Skeletal muscle cell (primary cell): ENCODE measurements at places on chromosomes 13 and 19.

DNA sequence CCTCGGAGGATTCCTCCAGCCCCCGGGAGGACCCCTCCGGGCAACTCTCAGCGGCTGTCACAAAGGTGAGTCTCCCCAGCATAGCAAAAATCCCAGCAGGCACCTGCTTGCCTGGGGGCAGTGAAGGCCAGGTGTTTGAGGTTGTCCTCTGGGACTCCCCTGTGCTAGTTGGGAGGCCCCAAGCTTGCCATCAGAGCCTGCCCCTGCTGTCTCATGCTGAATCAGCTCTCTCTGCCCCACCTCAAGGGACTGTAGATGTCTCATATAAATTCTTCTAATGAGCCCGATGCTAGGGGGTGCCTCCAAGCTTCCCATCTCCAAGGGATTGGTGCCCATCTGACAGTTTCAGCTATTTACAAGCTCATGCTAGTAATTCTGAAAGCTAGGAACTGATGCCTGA is 53.6 kb downstream of the NWD1 start:
- DNase-seq = no peak

DNA sequence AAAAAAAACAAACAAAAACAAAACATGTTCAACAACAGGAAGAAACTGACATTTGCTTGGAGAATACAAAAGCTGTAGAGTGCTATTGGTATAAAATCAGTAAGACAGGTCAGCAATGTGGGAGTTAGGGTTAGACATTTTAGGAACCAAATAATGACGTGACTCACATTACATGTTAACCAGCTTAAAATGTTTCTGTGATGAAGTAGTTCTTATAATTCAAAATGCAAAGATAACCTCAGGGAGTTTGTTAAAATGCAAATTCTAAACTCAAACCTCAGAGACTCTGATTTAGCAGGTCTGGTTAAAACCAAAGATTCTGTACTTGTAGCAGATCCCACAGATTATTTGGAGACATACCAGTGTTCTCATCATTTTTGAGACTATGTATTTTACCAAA is 549.4 kb upstream of the SLITRK1 start:
- DNase-seq = peak; percentile 20

GRCh38 chr19:19181488-19181998 is 10.4 kb downstream of the BORCS8 start:
- no peak for DNase-seq

GRCh38 chr19:50803633-50804419 is 13.6 kb downstream of the ACP4 start:
- DNase-seq = no peak

DNA sequence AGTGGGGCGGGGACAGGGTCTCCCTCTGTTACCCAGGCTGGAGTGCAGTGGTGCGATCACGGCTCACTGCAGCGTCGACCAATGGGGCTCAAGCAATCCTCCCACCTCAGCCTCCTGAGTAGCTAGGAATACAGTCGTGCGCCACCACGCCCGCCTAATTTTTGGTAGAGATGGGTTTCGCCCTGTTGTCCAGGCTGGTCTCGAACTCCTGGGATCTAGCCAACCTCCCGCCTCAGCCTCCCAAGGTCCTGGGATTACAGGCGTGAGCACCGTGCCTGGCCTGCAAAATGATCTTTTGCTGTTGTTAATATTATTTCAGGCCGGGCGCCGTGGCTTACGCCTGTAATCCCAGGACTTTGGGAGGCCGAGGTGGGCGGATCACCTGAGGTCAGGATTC is 621 bp upstream of the TGDS start:
- no peak for DNase-seq

DNA sequence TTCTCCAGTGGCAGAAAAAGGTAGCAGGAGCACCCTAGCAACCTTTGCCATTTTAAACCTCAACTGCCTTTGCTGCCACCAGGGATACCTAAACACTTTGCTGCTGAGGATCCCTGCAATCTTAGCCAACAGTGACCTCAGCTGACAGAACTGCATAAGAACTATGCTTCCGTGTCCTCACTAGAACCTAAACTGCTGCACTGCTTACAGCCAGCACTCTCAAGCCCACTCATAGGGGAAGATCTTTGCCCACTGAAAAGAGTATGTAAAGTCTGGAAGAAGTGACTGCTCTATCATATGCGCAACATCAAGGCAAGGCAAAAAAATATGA is 270.0 kb upstream of the PCDH20 start:
- no peak for DNase-seq

DNA sequence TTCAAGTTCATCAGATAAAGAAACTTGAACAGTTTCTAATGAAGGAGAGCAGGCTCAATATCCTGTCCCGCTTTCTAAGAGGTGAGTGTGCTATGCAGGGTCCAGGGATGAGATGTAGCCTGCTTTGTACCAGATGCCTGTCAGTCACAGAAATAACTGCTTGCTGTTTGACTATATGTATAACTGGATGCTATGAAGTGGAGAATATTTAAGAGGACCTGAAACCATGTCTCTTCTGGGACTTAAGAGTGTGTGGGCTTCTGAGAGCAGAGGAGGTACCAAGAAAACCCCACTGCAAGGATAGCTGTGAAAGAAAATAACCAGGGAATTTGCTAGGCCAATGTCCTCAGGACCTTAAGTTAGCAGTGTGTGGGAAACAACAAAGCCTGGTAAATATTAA is 246.3 kb upstream of the RFC3 start:
- DNase-seq = no peak

- no peak for DNase-seq
Observed at GRCh38 chr13:37382146-37382545, 216.4 kb downstream of the POSTN start.

GRCh38 chr13:97057176-97057575 is 62.9 kb upstream of the OXGR1 start:
- DNase-seq = no peak

GRCh38 chr13:112142401-112142930 is 75.5 kb downstream of the SOX1 start:
- DNase-seq = no peak

DNA sequence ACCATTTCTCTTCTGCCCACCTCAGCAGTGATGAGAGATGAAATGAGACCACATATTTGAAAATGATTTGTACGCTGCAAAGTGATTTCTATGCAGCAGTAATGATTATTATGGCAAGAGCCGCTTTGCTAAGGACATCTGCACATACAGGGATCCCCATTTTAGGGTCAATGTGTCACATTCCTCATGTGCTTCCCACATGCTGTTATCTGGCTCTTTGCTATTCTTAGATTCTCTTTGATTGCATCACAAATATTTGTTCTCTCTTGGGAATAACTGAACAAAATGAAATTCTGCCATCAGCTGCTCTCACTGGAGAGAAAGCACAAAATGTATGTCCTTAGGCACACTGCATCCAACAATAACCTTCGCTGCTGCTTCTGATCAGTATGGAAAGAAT is 209.5 kb upstream of the IPO5 start:
- peak; percentile 22 for DNase-seq

DNA sequence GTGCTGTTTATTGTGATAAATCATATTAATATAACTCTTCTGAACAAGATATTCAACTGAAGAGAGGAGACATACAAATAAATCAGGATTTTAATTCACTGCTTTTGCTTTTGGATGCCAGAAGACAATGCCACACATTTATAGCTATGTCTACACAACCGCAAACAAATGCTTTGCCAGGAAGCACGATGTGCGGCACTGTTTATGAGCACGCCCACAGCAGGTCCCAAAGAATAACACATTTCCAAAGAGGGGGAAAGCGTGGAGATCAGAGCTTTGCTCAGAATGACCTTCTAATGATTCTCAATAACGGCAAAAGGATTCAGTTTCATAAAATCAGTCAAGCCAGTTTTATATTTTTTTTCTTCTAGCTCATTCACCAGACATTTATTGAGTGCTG is 16.7 kb downstream of the FAM216B start:
- DNase-seq = no peak

GRCh38 chr13:50171590-50172282 is 156.5 kb downstream of the KCNRG start:
- DNase-seq = no peak

DNA sequence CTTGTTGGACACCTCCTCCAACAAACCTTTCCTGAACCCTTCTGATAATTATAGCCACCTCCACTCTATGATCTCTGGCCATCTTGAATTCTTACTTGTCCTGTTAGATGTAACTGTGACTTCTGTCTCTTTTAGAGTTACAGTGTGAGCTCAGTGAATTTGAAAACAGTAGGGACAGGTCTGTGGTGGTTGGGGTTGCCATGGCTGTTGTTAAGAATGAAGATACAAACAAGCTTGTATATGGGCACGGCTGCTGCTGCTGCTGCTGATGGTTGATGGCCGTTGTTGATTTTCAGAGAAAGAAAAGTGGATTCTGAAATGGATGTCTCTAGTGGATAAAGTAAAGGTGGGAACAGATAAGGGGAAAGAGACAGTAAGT is 101.5 kb downstream of the STARD13 start:
- no peak for DNase-seq

DNA sequence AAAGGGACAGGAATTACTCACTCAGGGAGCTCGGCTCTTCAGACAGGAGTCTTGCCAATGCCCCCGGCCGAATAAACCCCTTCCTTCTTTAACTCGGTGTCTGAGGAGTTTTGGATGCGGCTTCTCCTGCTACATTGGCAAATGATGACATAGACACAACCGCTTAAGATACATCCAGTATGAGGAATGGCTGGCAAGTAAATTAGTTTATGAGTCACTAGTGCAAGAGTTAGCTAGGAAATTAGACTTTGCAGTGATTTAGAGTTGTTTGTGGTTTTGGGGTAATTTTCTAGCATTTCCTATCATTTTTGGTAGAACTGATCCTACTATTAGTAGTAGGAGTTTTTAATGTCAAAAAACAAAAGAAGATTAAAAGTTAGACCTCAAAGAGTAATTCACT is 166.2 kb downstream of the SLITRK1 start:
- no peak for DNase-seq

DNA sequence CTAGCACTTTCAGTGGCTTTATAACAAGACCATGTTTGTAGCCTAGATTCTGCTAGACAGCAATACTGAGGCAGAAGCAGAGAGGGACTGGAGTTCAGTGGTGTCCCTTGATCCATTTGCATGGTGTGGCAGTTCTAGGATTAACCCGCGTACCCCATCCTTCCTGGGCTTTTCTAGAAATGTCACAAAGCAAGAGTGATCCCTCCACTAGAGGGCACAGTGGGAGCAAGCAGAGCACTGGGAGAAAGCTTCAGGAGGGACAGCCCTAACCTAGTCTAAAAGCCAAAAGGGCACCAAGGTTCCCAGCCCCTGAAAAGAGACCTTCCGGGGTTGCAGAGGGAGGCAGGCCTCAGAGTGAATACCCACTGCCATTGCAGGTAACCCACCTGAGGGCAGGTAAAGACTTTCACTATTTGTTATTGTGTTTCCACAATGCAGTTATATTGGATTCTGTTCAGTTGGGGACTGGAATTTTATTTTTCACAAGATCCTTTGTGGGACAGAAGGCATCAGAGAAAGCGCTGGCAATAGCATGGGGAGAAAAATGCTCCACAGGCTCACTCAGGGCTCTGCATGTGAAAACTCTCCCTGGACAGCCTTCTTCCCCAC is 170.6 kb downstream of the FLT1 start:
- DNase-seq = no peak

- peak; percentile 19 for DNase-seq
Observed at GRCh38 chr19:49533551-49534488, 6.0 kb downstream of the RCN3 start.

GRCh38 chr19:19627621-19628500 is at the start of gene LPAR2:
Gene LPAR2 (minus strand): TSS chr19:19628220. CDS start chr19:19627275, 945 bp downstream.
- DNase-seq = no peak

DNA sequence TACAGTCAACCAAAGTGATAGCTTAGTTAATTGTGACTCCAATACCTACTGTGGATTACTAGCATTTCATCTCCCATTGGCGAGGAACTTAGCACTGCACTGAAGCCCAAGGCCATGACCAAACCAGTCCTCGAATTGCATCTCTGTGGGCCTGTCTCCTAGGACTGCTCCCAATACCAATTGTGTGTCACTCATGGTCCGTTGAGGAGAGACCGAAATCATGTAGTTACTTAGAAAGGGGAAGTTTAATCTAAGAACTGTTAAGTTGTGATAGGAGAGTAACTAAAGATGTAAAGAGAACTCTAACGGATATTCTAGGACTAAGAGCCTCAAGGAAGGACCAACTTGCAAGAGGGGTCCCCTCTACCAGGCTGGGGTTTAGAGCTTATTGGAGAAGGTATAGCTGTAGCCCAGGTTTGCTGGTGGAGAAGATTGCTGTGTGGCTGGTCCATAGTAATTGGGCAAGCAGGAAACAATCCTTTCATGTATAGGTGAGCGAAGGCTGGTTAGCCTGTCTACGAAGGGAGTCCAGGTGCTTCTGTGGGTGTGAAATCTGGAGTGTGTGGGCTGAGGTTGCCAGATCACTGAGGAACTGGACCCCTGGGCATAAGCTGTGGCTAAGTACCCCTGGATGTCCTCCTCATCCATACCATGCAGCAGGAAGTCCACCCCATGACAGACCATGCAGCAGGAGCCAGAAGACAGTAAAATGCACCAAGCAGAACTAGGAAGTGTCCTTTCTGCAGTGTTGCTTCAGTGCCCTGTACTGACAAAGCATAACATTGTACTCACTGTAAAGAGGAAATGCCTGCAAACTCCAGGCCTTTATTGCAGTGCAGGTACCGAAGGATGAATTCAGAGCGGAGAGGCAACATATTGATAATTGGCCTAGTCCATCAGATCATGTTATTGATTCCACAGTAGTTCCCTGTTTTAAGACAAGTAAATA is 30.8 kb downstream of the DNAJC3 start:
- DNase-seq = no peak

GRCh38 chr13:88459331-88459730 is 788.2 kb downstream of the SLITRK5 start:
- DNase-seq = no peak

GRCh38 chr13:73778242-73778864 is 355.9 kb downstream of the KLF12 start:
- no peak for DNase-seq

DNA sequence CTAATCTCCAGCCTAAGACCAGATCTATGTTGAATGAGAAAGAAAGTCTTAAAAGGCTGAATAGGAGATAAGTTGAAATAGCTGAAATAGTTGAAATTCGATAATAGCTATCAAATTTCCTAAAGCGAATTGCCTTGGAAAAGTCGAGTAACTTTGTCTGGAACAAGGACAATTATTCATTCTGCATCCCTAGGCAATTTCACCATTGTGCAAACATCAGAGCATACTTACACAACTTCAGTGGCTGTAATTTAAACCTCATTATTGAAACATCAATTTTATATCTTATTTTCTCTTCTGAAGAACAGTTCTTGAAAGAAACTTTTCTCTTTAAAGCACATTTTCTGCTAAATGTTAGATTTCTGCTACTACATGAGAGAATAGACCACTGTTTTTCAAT is 13.6 kb downstream of the TNFSF13B start:
- DNase-seq = no peak
